Muscle of back (tissue), 13 donors: ENCODE measurements at places on chromosomes 7 and 10.

- DNase-seq = no peak
Measured at GRCh38 chr7:29463504-29464158, 100.0 kb upstream of the PRR15 start.

DNA sequence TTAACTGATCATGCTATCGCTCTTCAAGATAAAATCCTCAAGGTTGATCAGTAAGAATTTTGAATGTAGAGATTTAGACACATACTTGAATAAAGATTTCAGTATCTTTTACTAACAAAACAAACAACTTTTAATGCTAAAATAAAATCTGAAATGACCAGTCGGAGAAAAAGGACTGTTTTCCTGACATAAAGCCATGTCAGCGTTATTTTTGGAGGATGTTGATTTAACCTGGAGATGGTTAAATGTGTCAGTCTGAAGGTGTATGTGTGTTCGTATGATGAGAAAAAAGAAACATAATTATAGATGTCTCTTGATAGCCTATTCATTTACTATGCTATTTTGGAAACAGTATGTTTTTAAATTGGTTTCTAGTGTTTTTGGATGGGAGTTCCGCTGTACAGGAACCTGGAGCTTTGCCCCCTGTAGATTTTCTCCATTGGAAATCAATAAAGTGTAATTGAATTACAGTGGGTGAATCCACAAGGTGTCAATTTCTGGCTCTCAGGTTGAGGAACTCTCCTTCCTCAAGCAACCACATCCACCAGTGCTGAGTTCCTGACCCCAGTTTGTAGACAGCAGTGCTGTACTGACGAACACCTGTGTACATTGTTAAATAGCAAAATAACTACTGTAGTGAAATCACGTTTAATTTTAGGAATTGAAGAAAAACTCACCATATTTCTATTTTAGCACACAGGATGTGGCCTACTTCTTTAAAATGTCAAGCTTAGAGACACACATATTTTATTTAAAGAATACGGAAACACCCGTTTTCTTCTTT, 670.1 kb downstream of the MAGI2 start:
- DNase-seq = no peak

GRCh38 chr10:126074291-126074690, 177.9 kb downstream of the FANK1 start:
- DNase-seq = no peak

- no peak for DNase-seq
Measured at GRCh38 chr7:66505009-66505408, 123.7 kb upstream of the KCTD7 start.

DNA sequence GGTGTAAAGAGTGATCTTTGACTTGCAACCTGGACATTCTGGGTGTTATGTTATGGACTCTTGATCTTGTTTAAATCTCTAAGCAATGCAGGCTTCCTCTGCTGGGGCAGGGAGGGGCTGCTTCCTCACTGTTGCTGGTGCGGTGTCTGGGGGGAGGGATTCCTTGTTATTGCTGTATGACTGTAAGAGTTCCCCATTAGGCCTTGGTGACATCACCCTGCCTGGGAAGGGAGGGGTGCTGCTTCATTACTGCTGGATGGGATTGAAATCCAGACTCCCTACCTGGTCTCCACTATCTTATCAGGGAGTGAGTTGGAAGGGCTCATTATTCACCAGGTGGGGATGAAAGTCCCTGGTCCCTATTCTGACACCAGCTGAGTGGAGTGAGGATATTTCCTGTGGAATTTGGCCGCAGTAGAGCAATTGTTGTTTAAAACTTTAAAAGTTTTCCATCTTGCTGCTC, 8.8 kb downstream of the OGDH start:
- no peak for DNase-seq

DNA sequence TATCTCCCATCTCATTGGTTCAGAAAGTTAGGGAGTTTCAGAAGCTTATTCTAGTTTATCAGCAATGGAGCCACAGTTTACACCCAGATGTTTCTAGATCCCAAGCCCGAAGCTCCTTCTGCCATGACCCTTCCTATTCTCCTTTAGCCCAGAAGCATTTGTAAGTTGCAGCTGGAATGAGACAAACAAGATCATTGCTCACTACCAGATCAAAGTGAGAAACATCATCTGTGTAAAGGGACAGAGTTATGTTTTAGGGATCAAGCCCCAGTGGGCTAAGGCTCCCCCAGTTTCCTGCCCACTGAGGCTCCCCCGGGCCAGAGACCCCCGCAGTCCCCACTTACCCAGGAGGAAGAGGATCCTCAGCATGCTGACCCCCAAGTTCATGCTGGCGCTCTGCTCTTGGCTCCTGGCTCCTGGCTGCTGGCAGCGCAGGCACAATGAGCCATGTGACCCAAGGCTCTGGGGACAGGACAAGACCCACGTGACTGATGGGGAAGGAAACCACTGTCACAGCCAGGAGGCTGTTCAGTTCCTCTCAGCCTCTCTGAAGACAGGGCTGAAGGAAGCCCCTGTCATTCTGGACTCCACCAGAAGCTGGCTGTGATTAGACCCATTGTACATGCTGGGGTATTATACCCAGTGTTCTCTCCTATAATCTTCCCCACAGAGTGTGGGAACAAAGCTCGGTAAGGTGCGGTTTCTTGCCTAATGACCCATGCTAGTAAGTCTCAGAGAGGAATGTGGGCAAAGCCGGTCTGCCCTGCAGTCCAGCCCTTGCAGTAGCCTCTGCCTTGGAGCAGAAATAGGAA, at the start of gene TMEM273:
Gene TMEM273, minus strand, starts transcription at position 442 of the 812 bp plus-strand sequence. Its CDS starts 55 bp downstream, at position 387.
- peak; percentile 42 for DNase-seq

DNA sequence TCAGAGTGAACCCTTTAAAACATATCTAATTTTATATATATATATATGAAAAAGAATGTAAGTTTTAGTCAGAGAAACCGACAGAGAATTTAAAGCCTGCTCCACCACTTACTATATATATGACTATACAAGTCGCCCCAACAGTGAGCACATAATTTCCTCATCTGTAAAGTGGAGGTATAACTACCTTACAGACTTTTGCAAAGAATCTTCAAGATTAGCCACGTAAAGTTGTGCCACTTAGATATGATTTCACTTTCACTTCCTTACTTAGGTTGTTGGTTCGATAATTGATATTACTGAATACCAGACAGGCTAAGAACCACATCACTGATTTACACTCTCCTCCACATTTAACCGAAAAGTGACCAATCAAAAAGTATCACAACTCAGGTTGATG, 94.7 kb downstream of the PDE1C start:
- no peak for DNase-seq

GRCh38 chr7:127588697-127589482, 679 bp downstream of the ARF5 start:
- DNase-seq = peak; percentile 30

- DNase-seq = no peak
Measured at GRCh38 chr10:80504158-80504811, 33.4 kb upstream of the SH2D4B start.

DNA sequence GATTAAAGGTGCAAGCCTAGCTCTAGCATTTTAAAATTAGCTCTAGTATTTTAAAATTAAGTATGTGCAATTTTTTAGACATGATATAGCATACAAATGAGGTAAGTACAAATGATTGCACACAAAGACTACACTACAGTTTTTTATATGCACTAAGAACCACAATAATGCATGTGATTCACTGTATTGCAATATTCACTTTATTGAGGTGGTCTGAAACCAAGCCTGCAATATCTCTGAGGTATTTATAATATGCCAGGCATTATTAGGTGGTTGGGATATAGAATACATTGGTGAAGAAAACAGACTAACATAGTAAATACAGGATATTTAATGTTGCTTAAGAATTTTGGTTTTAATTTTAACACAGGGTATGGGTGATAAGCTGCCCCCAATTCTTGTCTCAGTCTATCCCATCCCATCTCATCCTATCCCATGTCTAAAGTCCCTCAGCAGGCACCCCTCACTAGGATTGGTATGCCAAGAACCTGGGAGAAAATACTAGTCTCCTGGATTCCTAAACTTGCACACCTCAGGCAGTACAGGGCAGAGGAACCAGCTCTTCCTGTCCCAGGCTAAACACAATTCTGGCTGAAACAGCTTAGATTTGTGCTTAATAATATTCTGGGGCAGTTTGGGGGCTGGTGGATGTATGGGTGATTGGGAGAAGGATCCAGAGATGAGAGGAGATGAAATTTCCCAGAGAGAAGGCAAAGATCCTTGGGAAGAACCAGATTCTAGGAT, 90.4 kb downstream of the HIPK2 start:
- DNase-seq = no peak

DNA sequence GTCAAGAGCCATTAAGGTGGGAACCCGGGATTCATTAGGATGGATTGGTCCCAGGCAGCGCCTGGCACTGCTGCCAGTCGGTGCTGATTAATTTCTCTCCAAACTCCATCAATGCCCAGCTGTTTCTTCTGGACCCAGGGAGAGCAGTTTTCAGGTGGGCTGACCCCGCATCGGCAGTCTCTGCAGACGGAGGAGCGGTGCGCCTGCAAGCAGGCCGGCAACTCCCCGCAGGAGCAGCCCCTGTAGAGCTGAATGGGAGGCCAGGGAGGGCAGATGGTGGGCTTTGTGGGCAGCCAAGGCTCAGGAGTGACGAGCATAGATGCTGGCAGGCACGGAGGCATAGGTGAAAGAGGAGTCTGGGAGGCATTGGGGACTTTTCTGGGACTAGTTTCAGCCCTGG, 56.5 kb downstream of the CDH23 start:
- no peak for DNase-seq

- DNase-seq = no peak
Measured at GRCh38 chr10:133242611-133243356, 5.1 kb downstream of the VENTX start.

DNA sequence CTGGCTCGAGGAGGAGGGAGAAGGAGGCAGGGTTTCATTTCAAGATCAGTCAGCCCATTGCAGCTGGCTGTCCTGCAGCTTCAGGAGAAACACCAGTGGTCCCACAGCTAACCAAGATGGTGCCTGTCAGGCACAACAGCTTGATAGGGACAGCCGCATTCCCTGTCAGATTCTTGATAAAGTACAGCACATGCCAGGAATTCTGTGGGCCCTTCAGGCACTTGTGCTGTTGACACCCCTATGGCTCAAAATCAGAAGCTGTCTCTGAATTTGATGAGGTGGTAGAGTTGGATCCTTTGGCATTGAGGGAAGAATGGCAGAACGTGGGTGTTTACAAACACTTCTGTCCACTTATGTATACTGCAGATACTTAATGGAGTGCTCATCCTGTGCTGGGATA, 354.3 kb downstream of the KCNMA1 start:
- no peak for DNase-seq

GRCh38 chr7:142383841-142384492, 126.1 kb upstream of the PRSS58 start:
- no peak for DNase-seq

DNA sequence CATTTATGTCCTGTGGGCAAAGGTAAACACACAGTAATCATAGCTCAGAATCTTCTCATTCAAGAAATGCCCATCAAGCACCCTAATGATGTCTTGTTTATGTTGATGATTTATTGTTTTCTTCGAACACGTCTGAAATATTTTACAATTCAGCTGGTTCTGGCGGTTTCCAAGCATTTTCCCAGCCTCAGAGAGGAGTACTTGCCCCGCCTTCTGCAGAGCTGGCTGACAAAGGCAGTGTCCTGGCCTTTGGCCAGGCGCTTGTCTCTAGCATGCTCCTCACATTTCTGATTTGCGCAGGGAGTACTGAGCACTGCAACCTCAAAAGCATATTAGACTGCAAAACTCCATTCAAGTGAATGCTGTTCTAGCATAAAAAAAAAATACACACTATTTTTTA, 314.2 kb upstream of the GNAI1 start:
- DNase-seq = peak; percentile 58

DNA sequence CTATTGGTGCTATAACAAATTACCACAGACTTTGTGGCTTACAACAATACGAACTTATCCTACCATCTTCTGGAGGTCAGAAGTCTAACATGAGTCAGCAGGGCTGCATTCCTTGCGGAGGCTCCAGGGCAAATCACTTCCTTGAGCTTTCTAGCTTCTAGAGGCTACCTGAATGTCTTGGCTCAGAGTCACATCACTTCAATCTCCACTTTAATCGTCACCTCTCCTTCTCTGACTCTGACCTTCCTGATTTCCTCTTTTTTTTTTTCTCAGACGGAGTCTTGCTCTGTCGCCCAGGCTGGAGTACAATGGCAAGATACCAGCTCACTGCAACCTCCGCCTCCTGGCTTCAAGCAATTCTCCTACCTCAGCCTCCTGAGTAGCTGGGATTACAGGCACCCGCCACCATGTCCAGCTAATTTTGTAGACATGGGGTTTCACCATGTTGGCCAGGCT, 44.6 kb upstream of the ANAPC16 start:
- DNase-seq = peak; percentile 47

DNA sequence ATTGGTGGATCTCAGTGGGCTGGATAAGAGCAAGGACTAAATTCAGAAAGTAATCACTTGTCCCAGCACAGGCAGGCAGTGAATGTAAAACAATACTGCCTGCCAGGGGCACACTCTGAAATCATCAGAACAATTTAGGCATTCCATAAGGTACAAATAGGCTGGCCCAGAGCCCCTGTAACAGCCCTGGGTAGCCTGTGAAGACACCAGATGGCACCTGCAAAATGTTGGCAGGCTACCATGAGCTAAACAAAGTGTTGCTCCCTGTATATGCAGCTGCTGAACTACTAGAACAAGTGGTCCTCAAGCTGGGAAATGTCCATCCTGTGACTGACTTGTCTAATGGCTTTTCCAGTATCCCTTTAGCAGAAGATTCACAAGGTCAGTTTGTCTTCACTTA, 3.0 kb upstream of the PRSS37 start:
- DNase-seq = no peak

DNA sequence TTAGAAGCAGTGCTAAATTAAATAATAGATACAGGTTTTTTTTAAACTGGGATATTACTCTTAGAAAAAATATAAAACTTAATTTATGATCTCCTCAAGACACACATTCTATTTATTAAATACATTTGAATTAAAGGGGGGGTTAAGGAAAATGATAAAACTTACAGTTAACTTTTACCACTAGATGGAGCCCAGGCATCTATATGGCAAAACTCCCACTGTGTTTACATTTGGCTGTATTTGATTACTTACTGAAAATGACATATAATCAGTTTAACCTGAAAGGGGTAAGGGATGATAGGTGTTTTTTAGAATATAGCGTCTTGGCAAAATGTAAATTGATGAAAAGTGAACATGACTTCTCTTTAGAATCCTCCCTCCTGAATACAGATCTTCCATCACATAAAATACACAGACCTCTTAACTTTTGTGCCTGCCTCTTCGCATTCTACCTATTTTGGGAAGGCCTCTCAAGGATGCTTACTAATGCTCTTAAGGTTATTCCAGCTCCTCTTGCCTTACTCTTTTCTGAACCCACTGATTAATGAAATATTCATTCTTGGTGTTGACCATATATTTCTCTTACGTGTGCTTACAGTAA, 235.7 kb downstream of the AGMO start:
- DNase-seq = peak; percentile 77

- no peak for DNase-seq
Measured at GRCh38 chr10:86329093-86329710, 37.4 kb downstream of the GRID1 start.

GRCh38 chr7:52271703-52272102, 763.7 kb upstream of the POM121L12 start:
- no peak for DNase-seq
